ENCODE measurements at places on chromosomes 12 and 14. TPM values are rescaled to one million over a fixed set of nuclear protein-coding genes. Genes with fewer than 3 reads are reported as not detected.

Gene KCNK10
- total RNA-seq, result 0.04 TPM

Gene TNFAIP2
- 46.3 TPM for total RNA-seq

Gene RNU4-1
- total RNA-seq, result 636 TPM

Gene TARBP2
- 26.2 TPM for total RNA-seq

Gene LIN7A
- total RNA-seq, result 3.1 TPM

Gene NAV3
- 34.6 TPM for total RNA-seq

Gene E2F7
- total RNA-seq, result 3.1 TPM

Gene ANKS1B
- 5.6 TPM for total RNA-seq

Gene ITPR2
- total RNA-seq, result 5.8 TPM

Gene OR4E2
- total RNA-seq, result not detected

Gene PLEK2
- total RNA-seq, result 0.22 TPM

Gene RPL10L
- total RNA-seq, result not detected
